IMR-90 (cell line): ENCODE measurements at places on chromosomes 3 and 15.
A peak's percentile ranks its signal among the peaks of the same experiment; 100 is the strongest.

GRCh38 chr3:116445311-116445841 lies at the start of gene LSAMP:
Gene LSAMP (minus strand): TSS chr3:116445487.
- peak; percentile 35 for DNase-seq

DNA sequence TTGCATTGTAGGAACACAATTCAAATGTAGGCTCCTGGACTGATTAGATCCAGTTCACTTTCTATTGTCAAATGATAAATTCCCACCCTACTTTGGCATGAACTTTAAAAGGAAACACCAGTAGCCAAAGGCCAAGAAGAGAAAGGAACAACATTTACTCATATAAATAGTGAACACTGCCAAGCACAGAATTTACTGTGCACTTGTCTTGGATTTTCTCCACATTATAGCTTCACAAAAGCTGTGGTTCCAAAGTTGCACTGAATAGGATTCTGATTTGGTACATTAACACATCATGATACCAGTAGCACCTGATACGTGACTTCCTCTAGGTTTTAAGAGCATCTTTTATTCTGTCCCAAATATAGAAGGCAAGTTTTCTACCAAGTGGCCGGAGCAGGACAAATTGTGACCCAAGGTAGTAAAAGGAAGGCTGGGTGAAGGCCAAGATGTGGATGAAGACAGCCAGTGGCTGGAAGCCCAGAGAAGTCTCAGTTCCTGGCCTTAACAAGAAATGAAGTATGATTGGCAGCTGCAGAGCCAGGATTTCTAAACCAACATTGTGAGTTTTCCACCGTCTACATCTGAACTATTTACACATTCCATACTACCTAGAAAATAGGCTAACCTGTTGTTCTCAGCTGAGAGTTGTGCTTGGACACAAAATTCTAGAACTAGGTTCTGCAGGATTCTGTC lies 206.7 kb downstream of the THRB start:
- DNase-seq: no peak

DNA sequence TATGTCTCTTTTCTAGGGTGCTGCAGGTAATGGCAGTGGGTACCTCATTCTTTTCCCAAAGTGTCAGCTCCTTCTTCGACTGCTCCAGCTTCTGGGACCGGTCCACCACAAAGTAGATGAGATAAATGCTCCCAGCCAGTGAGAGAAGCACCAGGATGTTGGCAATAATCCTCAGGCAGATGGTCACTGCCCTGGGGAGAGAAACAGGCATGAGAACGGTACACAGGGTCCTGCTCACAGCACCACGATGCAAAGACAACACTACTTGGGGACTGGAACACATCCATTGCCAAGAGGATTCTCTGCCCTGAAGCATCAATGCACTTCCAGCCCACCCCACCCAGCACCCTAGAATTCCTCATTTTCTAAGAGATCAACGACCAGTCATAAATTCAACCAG lies 22.4 kb downstream of the TMC3 start:
- DNase-seq: no peak

DNA sequence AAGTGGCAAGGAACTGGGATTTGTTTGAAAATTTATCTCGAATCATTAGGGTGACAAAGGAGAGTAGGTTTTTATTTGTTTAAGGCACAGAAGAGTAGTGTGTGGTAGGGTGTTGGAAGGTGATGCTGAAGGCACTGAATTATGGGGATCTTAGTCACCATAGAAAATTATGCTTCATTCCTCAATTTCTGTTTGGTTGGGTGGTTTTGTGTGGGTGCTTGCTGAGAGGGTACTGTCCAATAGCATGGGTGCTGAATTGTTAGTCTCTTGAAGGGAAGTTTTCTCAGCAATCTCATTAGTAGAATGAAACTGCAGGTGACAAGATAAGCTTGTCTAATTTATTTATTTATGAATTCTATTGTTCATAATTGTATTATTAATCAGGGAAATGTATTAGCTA lies 610.9 kb downstream of the AGBL1 start:
- no peak for DNase-seq

- no peak for DNase-seq
Observed at GRCh38 chr3:195039180-195039843, 231.6 kb downstream of the XXYLT1 start.

GRCh38 chr3:117762621-117763037 lies 1053.0 kb downstream of the TUSC7 start:
- DNase-seq: no peak
